ENCODE measurements at places on chromosomes 16 and 17.

GRCh38 chr17:81025065-81025740 is 9.7 kb upstream of the BAIAP2 start:
- DNase-seq: no peak

GRCh38 chr17:49993423-49994060 is 1.5 kb downstream of the DLX3 start:
- DNase-seq: no peak

GRCh38 chr16:1691276-1691675 is 13.2 kb downstream of the JPT2 start:
- peak; percentile 29 for DNase-seq

DNA sequence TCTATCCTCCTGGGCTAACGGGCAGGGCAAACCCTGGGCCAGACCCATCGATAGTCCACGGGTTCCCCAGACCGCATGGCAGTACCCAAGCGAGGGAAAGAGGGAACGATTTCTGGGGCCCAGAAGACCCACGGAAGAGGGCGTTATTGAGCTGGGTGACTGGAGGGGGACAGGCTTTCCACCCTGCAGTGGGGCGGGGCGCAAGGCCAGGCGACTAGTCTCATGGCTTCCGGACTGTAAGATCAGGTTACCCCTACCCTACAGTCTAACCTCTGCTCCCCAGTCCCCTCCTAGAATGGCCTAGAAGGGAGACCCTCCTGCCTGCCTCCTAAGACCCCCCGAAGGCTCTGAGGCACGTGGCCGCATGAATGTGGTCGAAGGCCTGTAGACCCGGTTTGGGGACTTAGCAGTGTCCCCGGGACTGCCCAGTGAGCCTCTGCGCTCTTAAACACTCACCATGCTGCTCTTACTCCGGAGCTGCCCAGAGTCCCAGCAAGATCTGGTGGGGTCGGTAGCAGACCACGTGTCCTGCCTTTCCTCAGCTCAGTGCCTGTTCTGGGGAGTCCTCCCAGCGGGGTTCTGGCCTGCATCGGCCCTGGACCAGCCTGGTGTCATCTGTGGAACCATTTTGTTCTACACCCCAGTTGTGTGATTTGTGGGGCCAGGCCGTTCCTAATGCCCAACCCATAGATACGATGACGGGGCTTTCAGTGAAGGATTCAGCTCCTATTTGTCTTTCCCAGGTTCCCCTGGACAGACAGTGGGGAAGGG is 13.2 kb upstream of the AURKB start:
- peak; percentile 57 for DNase-seq

- DNase-seq: no peak
Measured at GRCh38 chr16:22721511-22722100, 92.4 kb upstream of the HS3ST2 start.

DNA sequence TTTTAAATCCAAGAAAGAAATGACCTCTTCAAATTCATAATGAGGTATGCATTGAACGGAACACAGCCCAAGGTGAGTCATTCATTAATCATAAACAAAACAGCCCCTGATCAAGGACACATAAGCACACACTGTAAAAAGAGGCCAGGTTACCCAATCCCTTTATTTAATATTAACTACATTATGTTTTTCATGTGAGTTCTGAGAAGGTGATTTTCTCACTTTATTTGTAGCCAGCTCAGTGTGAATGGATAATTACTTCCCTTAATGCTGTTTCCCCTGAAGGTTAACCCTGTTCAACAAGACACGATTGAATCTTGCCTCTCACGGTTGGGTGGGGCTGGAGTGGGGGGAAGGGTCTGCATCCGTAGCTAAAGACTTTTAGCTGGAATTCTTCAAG is 257.3 kb upstream of the SALL1 start:
- DNase-seq: peak; percentile 83

DNA sequence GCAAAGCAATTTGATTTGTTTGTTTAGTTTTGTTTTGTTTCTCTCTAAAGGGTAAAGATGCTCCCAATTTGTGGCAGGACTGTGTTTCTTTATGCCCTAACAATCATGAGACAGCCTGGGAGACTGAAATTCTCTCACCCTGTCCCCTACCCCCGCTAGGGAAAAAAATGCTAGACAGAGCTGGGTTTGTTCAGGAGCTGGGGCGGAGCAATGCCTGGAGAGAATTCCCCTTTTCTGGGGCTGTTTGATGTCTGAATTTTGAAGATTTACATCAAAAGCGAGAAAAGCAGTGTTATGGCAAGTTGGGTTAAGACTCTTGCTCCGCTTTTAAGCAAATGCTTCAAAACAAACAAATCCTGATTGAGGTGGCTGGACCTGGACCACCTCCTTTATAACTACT is 8.4 kb downstream of the MAF start:
- DNase-seq: no peak

DNA sequence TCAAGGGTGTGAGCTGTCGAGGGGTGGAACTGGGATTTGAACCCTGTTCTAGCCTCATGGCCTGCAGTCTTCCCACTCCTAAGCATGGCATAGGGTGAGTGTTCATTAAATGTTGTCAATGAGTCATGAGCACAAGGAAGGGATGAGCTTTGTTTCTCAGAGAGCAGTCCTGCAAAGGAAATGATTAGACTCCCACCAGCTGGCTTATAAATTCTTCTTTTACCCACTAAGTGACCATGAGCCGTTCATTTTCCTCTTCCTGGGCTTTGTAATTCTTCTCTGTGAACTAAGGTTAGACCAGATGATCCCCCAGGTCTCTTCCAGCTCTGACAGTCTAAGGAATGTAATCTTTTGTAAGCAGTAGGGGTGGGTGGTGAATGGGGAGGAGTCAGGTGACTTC is 47.9 kb upstream of the HNF1B start:
- DNase-seq: no peak

GRCh38 chr17:74671031-74671771 is 41.5 kb downstream of the CD300LF start:
- DNase-seq: peak; percentile 87

DNA sequence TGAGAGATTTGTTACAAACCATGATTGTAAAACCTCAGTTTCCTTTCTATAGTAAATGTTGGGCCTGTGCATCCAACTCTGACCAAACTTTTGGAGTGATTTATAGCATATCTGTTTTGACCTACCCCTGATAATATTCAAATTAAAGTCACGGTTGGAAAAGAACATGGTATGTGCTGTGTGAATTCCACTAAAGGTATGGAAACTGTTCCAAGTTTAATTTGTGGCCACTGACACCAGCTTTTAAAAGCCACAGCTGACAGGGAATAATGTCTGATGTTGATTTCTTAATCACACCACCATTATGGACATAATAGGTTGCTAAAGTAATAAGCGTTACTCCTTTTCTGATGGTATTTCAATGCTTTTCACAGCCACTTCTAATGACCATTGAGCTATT is 1215.9 kb downstream of the CDH8 start:
- no peak for DNase-seq

DNA sequence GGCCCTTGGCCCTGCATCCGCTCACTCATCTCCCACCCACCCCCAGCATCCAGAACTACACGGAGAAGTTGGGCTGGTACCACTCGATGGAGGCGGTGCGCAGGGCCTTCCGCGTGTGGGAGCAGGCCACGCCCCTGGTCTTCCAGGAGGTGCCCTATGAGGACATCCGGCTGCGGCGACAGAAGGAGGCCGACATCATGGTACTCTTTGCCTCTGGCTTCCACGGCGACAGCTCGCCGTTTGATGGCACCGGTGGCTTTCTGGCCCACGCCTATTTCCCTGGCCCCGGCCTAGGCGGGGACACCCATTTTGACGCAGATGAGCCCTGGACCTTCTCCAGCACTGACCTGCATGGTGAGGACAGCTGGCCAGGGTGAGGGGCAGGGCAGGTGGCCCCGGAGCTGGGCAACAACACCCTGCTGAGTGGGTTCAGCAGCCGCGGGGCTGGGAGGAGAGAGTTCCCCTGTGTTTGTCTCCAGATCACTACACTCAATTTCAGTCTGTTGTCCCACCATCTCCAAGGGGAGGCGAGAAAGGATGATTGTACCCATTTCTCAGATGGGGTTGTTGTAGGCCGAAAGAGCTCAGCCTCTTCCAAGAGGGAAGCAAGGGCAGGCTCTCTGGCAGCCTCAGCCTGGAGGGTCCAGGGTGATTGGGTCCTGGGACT is 14.4 kb downstream of the MMP15 start:
- DNase-seq: no peak

- DNase-seq: peak; percentile 52
Measured at GRCh38 chr16:67269766-67270165, 9.6 kb upstream of the PLEKHG4 start.
